8988T (cell line): ENCODE measurements at places on chromosomes 5 and 9.
A peak's percentile ranks its signal among the peaks of the same experiment; 100 is the strongest.

GRCh38 chr5:114296191-114296590 lies 65.7 kb upstream of the KCNN2 start:
- DNase-seq: no peak

DNA sequence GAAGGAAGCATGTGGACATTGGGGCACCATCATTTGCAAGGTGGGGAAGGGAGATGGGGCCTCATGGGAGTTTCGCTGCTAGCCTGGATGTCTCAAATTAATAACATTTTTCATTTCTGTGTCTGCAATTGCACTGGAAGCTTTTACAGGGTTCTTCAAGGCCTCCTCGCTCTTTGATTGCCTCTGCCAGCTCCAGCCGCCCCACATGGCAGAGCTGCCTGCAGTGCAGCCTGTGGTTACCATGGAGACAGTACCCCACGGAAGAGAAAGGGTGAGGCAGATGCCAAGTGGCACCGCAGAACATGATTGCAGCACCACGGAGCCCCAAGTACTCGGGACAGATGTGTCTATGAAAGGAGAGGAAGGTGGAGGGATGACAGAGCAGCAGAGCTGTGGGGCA lies 25.4 kb downstream of the CTNND2 start:
- no peak for DNase-seq

DNA sequence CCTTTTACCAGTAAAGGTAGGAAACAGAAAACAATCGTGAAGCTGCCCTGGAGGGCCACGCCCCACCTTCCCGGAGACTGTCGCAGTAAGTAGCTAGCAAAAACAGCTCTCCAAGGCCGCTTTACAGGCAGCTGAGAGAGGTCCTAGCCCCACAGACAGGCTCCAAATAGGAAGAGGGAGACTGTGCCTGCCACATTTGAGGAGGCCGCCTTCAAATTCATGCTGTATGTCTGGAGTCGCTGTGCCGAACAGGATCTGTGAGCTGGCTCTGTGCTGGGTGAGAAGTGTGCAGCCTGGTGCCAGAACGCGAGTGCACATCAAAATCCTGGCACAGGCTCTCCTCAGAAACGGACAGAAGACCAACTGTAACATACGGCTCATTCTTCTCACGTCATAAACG lies 582.2 kb downstream of the CETN3 start:
- DNase-seq: no peak

GRCh38 chr9:114412048-114412683 lies 24.4 kb upstream of the AKNA start:
- no peak for DNase-seq

DNA sequence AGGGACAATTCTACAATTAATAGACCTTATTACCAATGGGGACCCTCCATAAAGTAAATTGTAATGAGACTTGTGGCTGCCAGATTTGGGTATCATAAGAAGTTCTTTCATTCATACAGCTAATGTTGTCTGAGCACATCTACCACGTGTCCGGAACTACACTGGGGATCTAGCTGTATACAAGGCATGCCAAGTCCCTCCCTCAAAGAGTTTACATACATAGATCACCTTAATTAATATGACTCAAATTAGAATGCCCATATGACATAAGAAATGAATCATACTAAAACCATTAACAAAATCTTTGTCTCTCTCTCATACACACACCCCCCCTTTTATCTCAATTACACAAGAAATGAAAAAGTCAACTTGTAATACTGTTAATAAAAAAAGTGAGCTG lies 18.0 kb upstream of the NR4A3 start:
- no peak for DNase-seq

DNA sequence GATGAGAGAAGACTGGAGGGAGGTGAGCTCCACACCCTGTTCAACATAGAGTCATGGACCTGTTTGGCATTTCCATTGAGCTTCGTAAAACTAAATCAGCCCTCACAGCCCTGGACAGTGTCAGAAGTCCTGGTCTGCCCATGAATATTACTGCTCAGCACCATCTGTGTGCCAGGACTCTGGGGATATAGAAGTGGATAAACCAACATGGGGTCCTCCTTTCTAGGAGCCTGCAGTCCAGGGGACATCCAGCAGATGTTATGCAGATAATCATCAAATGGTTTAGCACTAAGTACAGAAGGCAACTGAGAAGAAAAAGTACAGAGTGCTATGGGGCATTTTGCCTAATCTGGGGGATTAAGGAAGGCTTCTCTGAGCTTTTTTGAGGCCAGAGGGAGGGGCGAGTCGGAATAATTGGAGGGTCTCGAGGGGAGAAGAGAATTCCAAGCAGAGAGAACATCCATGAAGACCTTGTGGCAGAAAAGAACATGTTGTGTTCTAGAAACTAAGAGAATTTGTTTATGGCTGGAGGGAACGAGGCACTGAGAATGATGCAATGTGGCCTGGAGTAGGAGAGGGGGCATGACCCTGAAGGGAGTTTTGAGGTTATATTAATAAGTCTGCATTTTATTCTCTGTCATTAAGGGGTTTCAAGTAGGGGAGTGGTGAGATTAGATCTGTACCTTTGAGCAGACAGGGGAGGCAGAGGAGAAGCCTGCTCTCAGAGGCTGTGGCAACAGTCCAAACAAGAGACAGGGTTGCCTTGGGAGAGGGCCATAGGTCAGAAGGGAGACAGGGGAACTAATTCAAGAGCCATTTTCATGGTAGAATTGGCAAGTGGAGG lies 63.5 kb upstream of the SLC2A8 start:
- no peak for DNase-seq

DNA sequence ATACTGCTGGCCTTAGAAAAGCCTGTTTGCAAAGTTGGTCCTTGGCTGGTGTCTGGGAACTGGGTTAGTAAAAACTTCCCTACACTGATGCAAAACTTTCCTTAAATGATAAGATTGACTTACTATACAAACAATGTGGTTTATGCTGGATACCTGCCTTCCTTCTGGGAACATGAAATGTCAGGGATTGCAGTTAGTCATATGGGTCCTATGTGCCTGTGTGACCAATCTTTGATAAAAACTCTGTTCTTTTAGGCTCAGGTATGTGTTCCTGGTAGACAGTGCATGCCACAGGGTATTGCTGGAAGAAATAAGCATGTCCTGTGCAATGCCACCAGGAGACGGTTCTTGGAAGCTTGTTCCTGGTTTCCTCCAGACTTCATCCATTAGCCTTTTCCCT lies 173.3 kb downstream of the RMI1 start:
- no peak for DNase-seq

DNA sequence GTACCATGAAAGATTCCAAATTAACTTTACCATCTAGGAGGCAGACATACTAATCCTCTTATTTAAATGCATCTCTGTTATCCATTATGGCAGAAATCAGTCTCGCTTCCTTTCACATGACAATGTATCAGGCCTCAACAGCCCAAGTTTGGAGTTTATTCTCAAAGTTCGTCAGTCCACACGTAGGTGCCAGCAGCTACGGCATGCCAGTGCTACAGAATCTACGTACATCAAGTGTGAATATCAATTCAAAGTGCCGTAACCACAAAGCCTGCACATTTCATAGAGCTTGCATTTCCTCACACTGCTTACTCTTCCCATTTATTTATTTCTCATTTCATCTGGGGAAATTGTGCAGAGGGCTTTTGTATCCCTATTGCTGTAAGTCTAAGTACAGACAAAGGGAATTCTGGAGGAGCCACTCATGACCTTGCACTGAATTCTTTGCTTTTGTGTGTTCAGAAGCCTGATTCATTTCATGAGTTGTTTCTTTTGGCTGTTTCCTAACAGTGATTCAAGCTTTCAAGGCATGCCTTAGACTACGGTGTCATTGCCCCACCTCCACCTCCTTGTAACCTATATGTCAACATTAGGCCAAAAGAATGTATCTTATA lies 10.0 kb downstream of the ENC1 start:
- DNase-seq: no peak

DNA sequence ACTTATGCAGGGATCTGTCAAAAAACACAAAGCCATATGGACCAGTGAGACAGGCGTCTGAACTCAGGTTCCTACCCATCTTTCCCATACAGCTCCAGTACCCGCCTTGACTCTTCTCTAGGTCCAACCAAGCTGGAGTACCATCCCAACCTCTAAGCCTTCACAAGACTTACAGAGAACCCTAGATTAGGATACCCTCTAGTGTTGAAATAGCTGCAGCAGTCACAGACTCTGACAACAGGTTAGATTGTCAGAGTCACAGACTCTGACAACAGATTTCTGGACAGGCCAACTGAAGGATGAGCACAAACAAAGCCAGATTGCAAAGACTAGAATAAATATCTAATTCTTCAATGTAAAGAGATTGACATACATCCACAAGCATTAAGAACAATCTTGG lies 266.1 kb downstream of the GRIA1 start:
- DNase-seq: no peak

- DNase-seq: no peak
Measured at GRCh38 chr5:131685516-131686171, 50.6 kb upstream of the RAPGEF6 start.

GRCh38 chr9:124440786-124441185 lies 9.5 kb upstream of the ADGRD2 start:
- DNase-seq: no peak

DNA sequence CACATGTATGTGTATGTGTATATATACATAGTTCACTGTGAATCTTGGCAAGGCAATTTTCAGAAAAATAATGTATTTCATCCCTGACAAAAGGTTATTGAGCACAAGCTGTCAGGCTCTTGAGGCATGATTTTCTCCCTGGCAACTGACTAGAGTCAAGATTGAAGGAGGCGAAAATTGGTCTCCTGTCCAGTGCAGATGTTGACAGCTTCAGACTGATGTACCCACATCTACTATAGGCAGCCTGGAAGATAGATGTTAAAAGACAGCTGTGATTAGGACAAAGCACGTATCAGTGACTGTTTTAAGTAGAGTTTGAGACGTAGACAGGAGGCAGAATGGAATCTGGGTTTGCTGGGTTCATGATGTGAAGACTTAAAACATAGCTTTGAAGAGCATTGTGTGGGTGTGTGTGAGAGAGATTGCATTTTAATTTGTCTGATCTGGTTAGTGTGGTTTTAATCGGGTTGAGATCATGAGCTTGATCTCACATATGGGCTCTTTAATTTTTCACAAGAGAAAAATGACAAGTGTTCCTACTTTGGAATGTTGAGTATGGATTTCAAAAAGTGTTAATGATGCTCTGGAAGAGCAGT lies 39.1 kb downstream of the CTNNA1 start:
- DNase-seq: no peak

DNA sequence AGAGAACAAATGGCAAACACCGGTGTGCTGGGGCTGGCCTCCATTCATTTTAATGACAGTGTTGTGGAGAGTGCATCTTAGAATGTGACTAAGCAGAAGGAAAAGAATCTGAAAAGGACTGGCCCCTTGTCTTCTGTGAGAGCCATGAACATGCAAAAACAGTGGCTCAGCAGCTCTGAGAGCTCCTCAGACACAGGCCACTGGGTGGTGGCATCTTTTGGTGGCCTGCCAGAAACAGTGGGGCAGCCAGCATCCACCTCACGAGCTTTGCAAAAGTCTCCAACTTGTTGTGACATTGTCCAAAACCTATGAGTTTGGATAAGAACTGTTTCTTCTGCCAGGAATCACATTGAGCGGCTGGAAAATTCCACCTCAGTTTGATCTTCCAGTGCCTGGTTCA lies 233.4 kb downstream of the NR3C1 start:
- no peak for DNase-seq

DNA sequence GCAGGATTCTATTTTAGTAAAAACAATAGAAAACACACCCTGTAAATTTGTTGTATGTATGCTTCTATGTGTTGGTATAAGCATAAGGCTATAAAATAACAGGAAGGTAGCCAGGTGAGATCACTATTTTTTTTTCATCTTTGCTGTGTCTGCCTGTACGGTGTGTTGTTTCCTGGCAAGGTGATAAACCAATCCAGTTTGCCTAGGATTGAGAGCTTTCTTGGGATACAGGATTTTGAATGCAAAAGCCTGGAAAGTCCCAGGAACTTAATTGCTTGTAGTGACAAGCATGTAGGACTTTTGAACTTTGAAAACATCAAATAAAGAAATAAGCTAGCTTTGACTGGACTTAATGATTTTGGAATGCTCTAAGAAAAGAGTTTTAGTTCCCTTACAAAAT lies 83.3 kb upstream of the RORB start:
- DNase-seq: no peak

- DNase-seq: peak; percentile 31
Measured at GRCh38 chr5:65927503-65928321, 1.3 kb downstream of the ERBIN start.
